Melanocyte of skin (primary cell): ENCODE measurements at places on chromosomes 7 and 10. TPM values are rescaled to one million over a fixed set of nuclear protein-coding genes. Genes with fewer than 3 reads are reported as not detected.

ACTL6B gene
- not detected in 2 replicates for total RNA-seq

HIBADH gene
- total RNA-seq, result 49.3 and 72.5 TPM in 2 replicates

CYP26A1 gene
- total RNA-seq, result not detected in 2 replicates

C7orf57 gene
- total RNA-seq, result 0.34 and 0.36 TPM in 2 replicates

GRM8 gene
- total RNA-seq, result under 0.01 TPM in 1 of 2 replicates, not detected in the other

WNT16 gene
- total RNA-seq, result not detected in 2 replicates

RBP4 gene
- not detected in 2 replicates for total RNA-seq

GPR22 gene
- not detected in 2 replicates for total RNA-seq

UTF1 gene
- total RNA-seq, result not detected in 2 replicates

NPSR1 gene
- not detected in 2 replicates for total RNA-seq

HOXA4 gene
- not detected in 2 replicates for total RNA-seq

GIMAP8 gene
- not detected in 2 replicates for total RNA-seq

TMEM229A gene
- total RNA-seq, result not detected in 2 replicates

STEAP1 gene
- total RNA-seq, result 7.9 and 16.7 TPM in 2 replicates

AGR3 gene
- not detected in 2 replicates for total RNA-seq

FAM180A gene
- not detected in 2 replicates for total RNA-seq

ANXA8 gene
- not detected in 2 replicates for total RNA-seq

SH2B2 gene
- total RNA-seq, result 2.0 and 4.5 TPM in 2 replicates

ZNF727 gene
- total RNA-seq, result not detected in 2 replicates

OPN4 gene
- total RNA-seq, result not detected in 2 replicates

PNLIP gene
- not detected in 2 replicates for total RNA-seq

CYP3A4 gene
- not detected in 2 replicates for total RNA-seq

CALHM1 gene
- total RNA-seq, result not detected in 2 replicates

HOXA2 gene
- not detected in 2 replicates for total RNA-seq

PLEKHS1 gene
- total RNA-seq, result under 0.01 TPM in 1 of 2 replicates, not detected in the other

TUBB8 gene
- total RNA-seq, result not detected in 2 replicates

DOCK1 gene
- total RNA-seq, result 45.4 and 112 TPM in 2 replicates

TMEM213 gene
- total RNA-seq, result not detected in 2 replicates

CTAGE6 gene
- not detected in 2 replicates for total RNA-seq

SLC18A3 gene
- total RNA-seq, result not detected in 2 replicates

CLDN4 gene
- total RNA-seq, result not detected in 2 replicates

ATOH7 gene
- total RNA-seq, result 0.15 TPM in 1 of 2 replicates, not detected in the other

NUDT13 gene
- 3.1 and 3.6 TPM in 2 replicates for total RNA-seq

CDNF gene
- total RNA-seq, result 0.33 and 0.93 TPM in 2 replicates

TBL2 gene
- 79.7 and 86.9 TPM in 2 replicates for total RNA-seq

MMD2 gene
- not detected in 2 replicates for total RNA-seq

FAM237B gene
- total RNA-seq, result not detected in 2 replicates

PRSS37 gene
- total RNA-seq, result not detected in 2 replicates

COL1A2 gene
- total RNA-seq, result 71.6 and 77.1 TPM in 2 replicates

CCZ1B gene
- total RNA-seq, result 34.1 and 60.0 TPM in 2 replicates
